Activated CD8-positive, alpha-beta T cell treated with anti-CD3 and anti-CD28 coated beads, Interleukin-2, amount 10 ng/mL, durations not matched to agents 7 days and 5 days (primary cell): ENCODE measurements at places on chromosomes 16 and 17.

GRCh38 chr16:85568519-85568918 lies 44.6 kb upstream of the GSE1 start:
- DNase-seq, result no peak

- no peak for DNase-seq
These were observed 101.3 kb downstream of the HAPSTR1 start for GRCh38 chr16:9192746-9193145.

- no peak for DNase-seq
These were observed 1.2 kb upstream of the CES1 start for GRCh38 chr16:55834049-55834448.

GRCh38 chr17:2081564-2081963 lies 26.7 kb downstream of the HIC1 start:
- DNase-seq, result no peak

GRCh38 chr17:34620458-34620857 lies 41.1 kb downstream of the TMEM132E start:
- DNase-seq, result no peak
